ENCODE measurements at places on chromosomes 16 and 17. TPM values are rescaled to one million over a fixed set of nuclear protein-coding genes. Genes with fewer than 3 reads are reported as not detected.

DNA sequence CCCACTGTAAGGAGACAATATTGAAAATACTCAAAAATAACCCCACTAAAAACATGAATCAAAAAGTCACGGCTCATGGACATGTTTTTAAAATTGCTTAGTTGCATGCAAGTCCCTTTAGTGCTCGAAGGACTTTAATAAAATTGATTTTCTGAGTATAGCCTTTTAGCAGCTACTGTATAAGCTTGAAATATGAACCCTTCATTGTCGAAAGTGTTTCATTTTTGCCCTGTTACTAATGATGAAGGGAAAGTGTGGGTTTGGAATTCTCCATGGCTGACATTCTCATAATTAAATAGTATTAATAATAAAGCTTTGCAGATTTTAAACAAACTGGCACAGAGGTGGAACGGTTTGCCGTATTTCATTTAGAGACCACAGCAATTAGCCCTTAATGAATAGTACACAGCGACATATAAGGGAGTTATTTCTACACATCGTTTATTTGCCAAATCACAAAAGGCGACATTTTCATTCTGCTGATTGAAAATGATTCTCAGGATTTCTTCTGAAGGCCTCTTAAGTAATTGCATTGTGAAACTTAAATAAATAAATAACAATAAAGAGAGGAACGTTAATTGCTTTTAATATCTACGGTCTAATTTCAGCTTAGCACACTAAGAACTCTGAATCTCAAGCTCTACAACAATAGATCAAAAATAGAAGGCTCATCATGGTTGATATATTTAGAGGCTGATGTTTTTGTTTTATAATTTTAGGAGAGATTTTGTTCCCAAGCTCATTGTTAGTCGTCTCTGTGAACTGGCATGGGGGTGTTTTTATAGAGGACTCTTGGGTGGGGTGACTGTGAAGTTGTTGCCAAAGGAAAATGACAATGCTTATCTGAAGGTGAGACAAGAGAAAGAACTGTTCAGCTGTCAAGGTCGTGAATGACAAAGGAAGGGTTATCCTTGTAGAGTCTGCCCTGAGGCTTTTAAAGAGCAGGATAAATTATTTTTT is 60.6 kb downstream of the IRX6 start:
- no peaks in the 10 kb centered on the region for H3K27me3 ChIP-seq
- no peaks in the 10 kb centered on the region for H3K4me1 ChIP-seq
- H3K4me3 ChIP-seq = no peak overlapping the region
- H3K36me3 ChIP-seq = no peaks in the 10 kb centered on the region
- H3K27ac ChIP-seq = no peak overlapping the region
- no peak for DNase-seq

The PSMD3 gene
- total RNA-seq = 116 TPM

DNA sequence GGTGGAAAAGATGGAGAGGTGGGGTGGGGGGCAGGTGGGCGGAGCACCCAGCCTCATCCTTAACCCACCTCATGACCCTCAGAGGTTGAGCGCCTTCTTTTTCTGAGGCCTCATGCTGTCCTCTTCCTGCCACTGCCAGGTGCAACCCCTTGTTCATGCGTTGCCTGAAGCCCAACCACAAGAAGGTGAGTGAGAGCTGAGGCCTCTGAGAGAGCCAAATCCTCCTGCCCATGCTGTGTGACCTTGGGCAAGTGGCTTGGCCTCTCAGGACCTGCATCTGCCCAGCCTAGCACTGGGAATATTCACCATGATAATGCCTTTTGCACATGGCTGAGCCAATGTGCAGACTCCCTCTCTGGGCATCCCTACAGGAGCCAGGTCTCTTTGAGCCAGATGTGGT is 32.1 kb downstream of the MYO15A start:
- DNase-seq = no peak
- no peaks in the 10 kb centered on the region for H3K4me1 ChIP-seq
- H3K36me3 ChIP-seq = no peaks in the 10 kb centered on the region
- H3K4me3 ChIP-seq = no peak overlapping the region
- no peak overlapping the region for H3K27ac ChIP-seq

DNA sequence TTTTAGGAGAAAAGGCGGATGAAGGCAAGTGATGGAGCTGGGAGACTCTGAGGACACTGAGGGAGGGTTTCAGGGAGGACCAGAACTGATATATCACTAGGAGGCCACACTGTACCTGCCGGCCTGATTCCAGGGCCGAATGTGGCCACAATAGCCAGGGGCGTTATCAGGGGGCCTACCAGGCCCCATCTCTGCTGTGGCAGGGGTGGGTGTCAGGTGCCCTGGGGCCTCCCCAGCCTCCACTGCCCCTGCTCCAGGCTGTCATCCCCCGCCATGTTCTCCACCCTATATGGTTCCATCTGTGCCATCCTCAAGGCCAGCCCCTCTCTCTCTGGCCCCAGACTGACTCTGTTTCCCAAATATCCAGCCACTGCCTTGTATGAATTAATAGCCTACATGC is 246.5 kb downstream of the GSG1L start:
- no peaks in the 10 kb centered on the region for H3K36me3 ChIP-seq
- no peak overlapping the region for H3K4me3 ChIP-seq
- no peak for DNase-seq
- H3K27me3 ChIP-seq = no peaks in the 10 kb centered on the region

Data from prostate gland (tissue), 2 donors.